ENCODE measurements at places on chromosomes 3 and 15.

DNA sequence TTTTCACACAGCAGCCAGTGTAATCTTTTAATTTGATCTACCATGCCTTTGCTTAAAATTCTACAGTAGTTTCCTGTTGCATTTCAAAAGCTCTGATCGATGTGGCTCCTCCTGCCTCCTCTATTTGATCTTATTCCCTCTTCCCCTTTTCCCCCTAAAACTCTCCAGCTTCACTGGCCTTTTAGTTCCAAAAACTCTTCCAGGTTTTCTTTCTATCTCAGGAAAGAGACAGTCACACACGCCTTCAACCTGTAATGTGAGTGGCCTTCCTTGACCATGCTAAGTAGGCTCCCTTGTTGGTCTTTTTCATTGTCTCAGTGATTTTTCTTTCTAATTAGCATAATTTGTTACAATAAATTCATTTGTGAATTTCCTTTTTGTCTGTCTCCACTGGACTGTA is 985 bp downstream of the TEX9 start:
- no peak for DNase-seq

DNA sequence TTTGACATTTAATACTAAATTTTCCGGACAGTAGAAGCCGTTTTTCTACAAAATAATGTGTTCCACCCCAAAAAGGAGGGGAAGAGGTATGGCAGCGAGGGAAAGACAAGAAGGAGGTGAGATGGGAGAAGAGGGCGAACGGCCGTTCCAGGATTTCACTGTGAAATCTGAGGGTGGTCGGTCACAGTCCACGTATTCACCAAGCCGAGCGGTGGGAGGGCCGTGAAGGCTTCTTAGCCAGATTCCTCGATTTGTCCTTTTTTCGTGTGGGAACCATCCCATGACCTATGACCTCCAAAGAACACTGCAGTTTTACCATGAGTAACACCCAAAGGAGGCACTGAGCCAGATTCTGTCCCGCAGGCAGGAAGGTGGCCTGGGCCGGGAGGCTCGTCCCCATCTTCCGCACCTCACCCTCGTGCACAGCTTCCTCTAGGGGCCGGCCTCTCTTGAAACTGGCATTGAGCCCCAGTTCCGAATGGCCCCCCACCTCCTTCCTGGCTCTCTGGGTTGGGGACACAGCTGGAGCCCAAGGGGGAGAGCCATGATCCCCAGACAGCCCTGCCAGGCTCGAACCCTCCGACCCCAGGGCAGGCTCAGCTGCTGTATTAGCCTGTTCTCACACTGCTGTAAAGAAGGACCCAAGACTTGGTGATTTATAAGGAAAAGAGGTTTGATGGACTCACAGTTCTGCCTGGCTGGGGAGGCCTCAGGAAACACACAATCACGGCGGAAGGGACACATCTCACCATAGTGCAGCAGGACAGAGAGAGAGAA is 23.7 kb downstream of the XXYLT1 start:
- DNase-seq = no peak

- no peak for DNase-seq
These were observed 46.2 kb downstream of the CD200 start for GRCh38 chr3:112379020-112379690.

- no peak for DNase-seq
These were observed 126.9 kb upstream of the CNTN4 start for GRCh38 chr3:1971780-1972179.

DNA sequence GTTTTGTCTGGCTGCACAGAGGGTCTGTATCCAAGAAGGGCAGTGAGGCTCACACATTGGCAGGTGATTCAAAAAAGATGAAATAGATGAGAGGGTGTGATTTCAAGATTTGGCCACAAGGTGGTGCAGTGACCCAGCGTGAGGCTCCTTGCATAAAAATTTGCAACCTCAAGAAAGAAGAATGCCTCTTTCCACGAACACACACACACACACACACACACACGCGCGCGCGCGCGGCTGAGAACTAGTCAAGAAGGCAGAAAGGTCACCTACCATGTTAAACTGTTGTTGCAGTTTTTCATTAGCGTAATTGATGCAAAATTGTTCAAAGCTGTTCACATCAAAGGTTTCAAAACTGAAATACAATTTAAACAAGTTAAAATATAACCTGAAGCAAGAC is 39.2 kb downstream of the MYO5C start:
- peak; percentile 67 for DNase-seq

Measured in stimulated activated naive CD8-positive, alpha-beta T cell treated with anti-CD3 and anti-CD28 coated beads, Interleukin-15, Interleukin-2, amounts not matched to agents 100 U/mL and 50 U/mL, for 24 hours (primary cell).